ENCODE measurements at places on chromosomes 6 and 20.

GRCh38 chr6:148724428-148724827 is 22.4 kb upstream of the UST start:
- no peak for DNase-seq

- DNase-seq = no peak
These were observed 182.5 kb upstream of the TENT5A start for GRCh38 chr6:81934936-81935335.

DNA sequence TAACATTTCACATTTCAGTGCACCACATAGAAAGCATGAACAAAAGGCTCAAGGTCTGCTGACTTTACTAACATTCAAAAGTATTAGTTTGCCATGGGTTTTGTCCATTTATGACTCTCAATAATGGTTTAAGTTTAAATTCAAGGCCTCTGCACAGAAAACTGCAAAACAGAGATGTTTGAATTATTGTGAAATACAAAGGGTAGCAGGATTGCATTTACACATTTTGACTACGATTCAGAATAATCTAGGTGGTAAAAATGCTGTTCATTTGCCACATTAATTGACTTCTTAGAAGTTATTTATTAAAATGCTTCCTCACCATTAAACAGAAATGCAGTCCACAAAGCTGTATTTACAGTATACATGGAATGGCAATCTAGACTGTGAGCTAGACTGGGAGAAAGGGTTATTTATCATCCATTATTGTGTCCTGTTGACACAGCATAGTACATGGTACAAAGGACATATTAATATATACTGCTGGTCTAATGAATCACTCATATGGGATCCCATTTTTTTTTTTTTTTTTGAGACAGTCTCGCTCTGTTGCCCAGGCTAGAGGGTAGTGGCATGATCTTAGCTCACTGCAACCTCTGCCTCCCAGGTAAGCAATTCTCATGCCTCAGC is 18.0 kb downstream of the USP49 start:
- DNase-seq = no peak

DNA sequence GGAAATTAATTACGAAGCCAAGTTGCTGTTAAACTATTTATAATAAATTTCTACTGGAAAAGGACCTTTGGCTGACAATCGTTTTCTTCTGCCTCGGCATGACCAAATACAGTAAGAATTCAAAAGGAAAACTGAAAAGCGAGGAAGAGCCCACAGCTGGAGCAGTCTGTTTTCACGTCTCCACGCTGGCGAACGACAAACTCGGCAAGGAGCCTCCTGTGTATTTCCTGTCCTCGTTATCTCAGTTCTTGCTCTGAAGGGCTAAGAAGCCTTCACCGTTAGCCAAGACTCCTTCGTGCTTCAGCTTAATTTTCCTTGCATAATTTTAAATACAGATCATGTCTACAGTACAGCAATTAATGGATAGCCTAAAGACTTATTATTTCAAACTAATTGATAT is 214.3 kb upstream of the PLCB4 start:
- no peak for DNase-seq

DNA sequence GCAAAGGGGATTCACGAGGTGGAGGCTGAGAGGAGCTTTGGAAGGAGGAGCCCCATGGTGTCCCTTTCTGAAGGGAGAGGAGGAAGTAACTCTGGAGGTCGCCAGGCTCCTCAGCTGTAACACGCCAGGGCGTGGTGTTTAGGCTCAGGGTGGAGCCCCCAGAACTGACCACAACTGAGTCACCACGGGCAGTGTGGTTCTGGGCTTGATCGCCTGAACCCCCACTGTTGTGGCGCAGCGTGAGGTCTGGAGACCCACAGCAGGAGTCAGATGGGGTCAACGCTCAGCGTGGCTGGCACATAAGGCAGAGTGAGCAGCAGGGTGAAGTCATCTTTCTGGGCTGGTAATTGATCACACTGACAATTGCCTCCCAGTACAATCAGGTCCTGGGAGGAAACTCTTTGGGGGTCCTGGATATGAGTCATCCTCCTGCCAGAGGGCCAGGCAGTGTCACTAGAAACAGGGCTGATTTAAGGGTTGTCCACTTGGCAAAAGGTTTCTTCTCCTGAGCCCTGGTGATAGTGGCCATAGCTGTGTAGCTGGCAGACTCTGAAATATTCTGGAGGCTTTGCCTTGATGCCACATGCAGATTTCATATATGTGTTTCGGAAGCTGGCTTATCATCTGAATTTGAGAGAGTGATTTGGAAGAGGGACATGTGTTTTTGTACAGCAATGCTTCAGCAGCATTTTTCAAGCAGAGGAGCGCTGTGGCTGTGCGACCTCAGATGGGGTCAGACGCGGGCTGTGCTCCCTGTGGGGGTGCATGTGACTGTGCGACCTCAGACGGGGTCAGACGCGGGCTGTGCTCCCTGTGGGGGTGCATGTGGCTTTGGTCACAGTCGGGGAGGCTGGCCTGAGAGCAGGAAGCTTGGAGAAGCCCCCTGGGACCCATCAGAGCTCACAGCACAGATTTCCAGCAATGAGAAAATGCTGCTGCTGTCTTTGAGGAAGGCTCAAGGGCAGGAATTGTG is 50.0 kb downstream of the SYNJ2 start:
- DNase-seq = no peak

- no peak for DNase-seq
These were observed 23.0 kb downstream of the LY86 start for GRCh38 chr6:6611486-6611885.

- no peak for DNase-seq
These were observed 1.0 kb downstream of the LRP11 start for GRCh38 chr6:149862922-149863697.

GRCh38 chr6:121856296-121856695 is 420.9 kb downstream of the GJA1 start:
- DNase-seq = no peak

DNA sequence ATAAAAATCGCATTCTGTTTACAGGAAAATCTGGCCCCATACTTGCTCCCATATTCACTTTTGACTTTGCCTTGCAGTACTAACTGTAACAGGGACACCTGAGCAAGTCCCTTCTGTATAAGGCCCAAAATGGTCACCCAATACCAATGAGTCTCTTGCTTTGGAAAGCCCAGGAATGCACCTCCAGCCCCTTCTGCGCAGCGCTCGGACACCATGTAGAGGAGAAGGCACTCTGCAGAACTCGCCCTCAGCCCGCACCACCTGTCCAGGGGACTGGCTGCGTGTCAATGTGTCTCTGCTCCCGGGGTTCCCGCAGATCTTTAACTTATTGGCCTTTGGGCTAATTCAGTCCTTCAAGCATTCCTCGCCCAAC is 746 bp upstream of the PRND start:
- DNase-seq = no peak

- no peak for DNase-seq
These were observed 35.6 kb upstream of the TAGAP start for GRCh38 chr6:159080217-159080976.

Measured in stimulated activated CD8-positive, alpha-beta memory T cell treated with anti-CD3 and anti-CD28 coated beads, Interleukin-7, amount 100 ng/mL, for 1 hour (primary cell).